ENCODE measurements at places on chromosomes 3 and 15.

DNA sequence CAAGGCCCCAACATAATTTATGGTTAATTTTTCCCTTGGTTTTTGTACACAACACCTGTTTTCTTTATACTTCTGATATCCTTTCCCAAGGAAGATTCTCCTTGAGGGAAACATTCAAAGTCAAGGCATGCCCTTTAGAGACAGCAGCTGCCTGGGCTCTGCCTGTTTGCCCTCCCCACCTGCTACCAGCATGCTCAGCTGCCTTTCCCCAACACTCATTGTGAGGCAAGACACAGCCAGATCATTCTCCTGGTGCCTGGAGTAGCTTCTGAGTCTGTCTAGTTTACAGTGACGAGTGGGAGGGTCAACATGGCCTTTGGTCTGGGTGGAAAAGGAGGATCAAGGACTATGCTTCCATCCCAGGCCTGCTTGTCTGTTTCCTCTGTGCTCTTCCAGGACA, 132.5 kb downstream of the EPHB1 start:
- no peak for DNase-seq

- peak; percentile 16 for DNase-seq
Observed at GRCh38 chr3:140942221-140943104, 827 bp downstream of the SLC25A36 start.

GRCh38 chr3:186053954-186054791, 54.7 kb downstream of the ETV5 start:
- no peak for DNase-seq

- no peak for DNase-seq
Observed at GRCh38 chr3:71511037-71511436, 72.5 kb downstream of the FOXP1 start.

DNA sequence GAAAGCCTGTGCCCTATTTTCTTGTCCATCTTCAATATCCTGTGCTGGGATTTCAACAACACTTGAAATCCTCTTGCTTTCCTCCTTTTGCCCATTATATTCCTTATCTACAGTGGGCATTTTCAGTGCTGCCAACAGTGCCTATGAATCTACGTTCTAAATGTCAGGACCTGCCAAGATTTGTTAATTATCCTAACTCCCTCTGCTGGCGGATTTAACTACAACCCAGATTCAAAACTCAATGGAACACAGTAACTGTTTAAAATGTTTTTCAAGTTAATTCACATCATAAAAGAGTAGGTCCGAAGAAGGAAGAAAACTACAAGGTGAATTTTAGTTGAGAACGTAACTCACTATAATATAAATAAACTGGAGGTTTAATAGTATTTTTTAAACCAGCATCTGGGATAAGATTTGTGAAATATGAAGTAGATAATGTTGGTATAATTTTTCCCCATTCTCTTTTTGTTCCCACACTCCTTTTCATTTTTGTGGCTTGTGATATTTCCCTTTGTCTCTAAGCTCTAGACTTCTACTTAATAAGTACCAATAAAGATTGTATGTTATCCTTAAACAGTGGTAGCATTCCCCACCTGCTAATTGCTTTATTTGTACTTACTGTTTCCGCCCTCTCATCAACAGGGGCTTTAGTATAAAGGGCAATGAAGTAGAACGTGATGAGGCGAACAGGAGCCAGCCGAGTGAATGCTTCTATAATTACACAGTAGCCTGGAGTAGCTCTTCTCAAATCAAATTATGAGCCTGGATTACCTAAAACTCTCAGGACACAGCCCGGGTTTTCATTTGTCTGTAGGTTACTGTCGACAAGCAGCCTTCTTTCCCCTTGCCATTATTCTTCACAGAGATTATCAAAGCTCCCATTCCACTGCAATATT, 302.5 kb upstream of the ATP11B start:
- no peak for DNase-seq

- DNase-seq = no peak
Observed at GRCh38 chr3:67846166-67846565, 191.8 kb upstream of the SUCLG2 start.
